RWPE2 (cell line): ENCODE measurements at places on chromosomes 2 and 18.

DNA sequence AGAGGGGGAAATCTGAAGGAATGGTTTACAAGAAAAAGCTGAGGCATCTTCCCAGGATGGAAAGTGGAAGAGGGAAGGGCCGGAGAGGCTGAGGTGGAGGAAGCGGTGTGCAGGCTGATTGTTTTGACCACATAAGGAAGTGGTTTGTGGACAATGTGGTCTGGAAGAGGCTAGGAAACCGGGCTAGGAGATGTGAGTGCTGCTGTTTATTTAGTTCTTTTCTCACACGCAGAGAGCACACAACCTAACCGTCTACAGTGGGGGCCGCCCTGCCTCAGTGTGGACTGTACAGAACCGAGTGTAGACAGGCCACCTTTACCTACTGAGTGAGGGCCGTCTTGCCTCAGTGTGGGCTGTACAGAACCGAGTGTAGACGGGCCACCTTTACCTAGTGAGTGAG lies 251.7 kb upstream of the PXDN start:
- DNase-seq: no peak

GRCh38 chr18:6414723-6415417 lies at the start of gene L3MBTL4:
Gene L3MBTL4 (minus strand): TSS chr18:6414911. CDS start chr18:6311625, 103,286 bp downstream.
- no peak for DNase-seq

- no peak for DNase-seq
These were observed 58.1 kb upstream of the RALBP1 start for GRCh38 chr18:9417073-9417851.

DNA sequence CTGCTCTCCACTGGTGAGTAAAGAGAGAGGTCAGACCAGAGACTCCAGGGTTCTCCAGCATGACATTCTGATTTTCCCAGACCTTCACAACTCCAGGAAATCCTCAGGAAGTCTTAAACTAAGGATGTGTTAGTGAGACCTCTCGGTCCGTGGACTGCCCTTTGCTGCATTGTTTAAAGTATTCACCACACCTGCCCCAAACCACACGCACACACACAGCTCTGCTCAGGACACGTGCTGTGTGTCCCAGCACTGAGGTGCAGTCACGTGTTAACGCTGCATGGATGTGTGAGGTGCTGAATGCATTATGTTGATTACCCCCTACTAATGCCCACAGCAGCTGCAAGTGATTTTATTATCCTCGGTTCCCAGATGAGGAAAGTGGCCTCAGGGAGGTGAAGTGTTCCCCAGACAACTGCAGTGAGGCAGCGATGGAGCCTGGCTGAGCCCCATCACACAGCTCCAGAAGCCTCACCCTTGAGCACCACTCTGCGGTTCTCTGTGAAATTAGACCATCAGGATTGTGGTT lies 68.4 kb downstream of the TRAPPC12 start:
- DNase-seq: no peak

DNA sequence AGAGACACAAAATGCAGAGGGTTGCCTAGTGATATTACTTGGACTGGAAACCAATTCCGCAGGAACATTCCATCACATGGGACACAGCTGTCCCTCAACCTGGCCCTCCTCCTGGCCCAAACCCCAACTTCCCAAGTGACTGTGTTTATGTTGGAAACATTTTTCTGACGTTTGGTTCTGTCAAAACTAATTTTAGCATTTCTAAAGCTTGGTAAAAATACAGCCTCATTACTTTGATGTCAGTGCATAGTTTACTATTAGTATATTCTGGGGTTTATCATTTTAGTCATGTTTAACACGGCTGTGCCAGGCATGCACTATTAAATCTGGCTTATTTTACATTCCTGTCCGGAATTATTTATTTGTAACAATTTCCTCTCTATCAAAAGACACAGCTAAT lies 69.9 kb downstream of the GLI2 start:
- DNase-seq: no peak

- no peak for DNase-seq
These were observed 164.2 kb downstream of the VWC2L start for GRCh38 chr2:214575030-214575429.

GRCh38 chr2:46559261-46559660 lies 79.9 kb downstream of the TMEM247 start:
- no peak for DNase-seq

DNA sequence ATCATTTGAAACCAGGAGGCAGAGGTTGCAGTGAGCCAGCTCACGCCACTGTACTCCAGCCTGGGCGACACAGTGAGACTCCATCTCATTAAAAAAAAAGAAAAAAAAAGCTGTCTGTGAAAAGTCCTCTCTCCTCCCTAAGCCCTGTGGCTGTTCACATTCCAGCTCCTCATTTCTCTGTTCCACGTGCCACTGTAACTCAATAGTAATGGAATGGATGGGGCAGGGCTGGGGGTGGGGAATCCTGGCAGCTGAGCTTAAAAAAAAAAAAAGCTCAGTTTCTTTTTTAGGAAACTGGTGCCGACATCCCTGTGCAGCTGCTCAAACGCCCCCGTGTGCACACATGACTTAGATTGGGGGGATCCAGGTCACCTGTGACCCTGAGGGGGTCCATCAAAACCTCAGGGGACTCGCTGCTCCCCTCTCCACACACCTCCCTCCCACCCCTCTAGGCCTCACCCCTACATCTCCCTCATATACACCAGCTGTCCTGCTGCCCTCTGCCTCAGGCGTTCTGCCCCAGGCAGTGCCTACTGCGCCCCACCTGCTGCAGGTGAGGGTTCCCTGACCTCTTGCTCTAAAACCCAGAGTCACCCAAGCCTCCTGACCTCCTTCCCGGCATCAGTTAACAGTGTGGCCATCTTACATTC lies 255.4 kb downstream of the AGAP1 start:
- DNase-seq: no peak

- no peak for DNase-seq
These were observed 78.5 kb upstream of the GLS start for GRCh38 chr2:190802129-190802528.

- DNase-seq: no peak
These were observed 8.4 kb downstream of the SP5 start for GRCh38 chr2:170723446-170723958.

DNA sequence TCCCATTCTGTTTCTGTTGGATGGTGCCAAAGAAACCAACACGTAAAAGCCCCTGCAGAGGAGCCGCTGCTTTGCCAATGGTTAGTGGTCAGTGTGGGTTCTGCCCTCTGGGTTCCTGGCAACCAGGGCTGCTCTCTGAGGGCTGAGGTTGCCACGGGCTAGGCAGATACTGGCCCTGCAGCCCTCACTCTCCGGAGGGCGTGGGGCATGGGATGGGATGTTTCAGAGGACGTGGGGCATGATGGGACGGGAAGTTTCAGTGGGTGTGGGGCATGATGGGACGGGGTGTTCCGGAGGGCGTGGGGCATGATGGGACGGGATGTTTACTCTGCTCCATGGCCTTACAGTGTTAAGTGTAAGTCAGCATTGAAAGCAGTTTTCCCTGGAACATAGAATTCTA lies 34.2 kb downstream of the ADI1 start:
- no peak for DNase-seq

DNA sequence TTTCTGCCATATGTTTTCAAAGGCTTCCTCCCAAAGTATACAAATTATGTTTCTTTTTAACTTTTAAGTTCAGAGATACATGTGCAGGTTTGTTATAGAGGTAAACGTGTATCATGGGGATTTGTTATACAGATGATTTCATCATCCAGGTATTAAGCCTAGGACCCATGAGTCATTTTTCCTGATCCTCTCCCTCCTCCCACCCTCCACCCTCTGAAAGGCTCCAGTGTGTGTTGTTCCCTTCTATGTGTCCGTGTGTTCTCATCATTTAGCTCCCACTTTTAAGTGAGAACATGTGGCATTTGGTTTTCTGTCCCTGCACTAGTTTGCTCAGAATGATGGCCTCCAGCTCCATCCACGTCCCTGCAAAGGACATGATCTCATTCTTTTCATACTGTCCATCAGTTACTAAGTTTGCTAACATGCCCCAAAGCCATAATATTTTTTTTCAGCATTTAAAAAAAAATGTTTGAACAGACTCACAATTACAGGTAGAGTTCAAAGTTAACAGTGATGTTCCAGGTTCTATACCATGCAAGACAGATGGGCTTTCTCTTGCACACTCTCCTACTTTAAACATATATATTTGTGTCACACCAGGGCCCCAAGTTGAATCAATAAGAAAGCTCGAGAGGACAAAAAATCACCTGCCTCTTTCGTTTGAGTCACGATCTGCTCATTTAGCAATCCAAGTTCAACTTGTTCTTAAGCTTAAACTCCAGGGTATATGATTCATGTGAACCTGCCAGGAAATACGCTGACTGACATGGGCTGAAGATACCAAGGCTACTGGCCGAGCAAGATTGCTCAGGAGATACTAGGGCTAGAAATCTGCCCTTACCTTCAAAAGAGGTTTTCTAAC lies 77.6 kb downstream of the AP1S3 start:
- peak; percentile 69 for DNase-seq

DNA sequence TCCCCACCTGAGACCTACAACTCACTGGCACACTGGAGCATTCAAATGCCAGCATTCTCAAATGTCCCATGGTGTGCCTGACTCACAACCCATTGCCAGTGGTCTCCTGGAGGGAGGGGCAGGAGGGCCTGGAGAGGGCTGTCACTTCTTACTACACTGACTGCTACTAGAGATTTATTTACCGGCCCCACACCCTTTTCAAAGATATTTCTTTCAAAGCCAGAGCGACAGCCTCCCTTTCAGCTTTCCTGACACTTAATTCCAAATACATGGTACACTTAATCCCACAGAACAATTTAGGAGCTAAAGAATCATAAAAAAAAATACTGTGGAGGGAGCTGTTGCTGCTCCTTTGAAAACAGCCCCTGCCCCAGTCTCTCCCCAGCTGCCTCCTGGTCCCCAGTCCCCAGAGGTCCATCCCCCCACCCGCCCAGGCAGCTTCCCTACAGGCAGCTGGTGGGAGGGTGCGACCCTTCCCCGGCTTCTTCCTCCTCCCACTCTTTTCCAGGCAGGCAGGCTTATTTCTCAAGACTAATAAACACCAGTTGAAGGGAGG lies 129.1 kb upstream of the SMAD2 start:
- peak; percentile 23 for DNase-seq

DNA sequence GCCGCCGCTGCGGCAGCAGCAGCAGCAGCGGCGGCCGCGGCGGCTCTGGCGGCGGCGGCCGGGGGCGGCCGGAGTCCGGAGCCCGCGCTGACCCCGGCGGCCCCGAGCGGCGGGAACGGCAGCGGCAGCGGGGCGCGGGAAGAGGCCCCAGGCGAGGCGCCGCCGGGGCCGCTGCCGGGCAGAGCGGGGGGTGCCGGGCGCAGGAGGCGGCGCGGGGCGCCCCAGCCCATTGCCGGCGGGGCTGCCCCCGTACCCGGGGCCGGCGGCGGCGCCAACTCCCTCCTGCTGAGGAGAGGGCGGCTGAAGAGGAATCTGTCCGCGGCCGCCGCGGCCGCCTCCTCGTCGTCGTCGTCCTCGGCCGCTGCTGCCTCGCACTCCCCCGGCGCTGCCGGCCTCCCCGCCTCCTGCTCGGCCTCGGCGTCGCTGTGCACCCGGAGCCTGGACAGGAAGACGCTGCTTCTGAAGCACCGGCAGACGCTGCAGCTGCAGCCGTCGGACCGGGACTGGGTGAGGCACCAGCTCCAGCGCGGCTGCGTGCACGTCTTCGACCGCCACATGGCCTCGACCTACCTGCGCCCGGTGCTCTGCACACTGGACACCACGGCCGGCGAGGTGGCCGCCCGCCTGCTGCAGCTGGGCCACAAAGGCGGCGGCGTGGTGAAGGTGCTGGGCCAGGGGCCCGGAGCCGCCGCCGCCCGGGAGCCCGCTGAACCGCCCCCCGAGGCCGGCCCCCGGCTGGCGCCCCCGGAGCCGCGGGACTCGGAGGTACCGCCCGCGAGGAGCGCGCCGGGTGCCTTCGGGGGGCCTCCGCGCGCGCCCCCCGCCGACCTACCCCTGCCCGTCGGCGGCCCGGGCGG lies 646 bp downstream of the PHLPP1 start:
- DNase-seq: peak; percentile 58

- DNase-seq: no peak
These were observed 39.8 kb upstream of the SMIM21 start for GRCh38 chr18:75467281-75467795.

GRCh38 chr2:176614930-176615329 lies 345.7 kb downstream of the MTX2 start:
- no peak for DNase-seq

- no peak for DNase-seq
These were observed 67.3 kb downstream of the APOB start for GRCh38 chr2:20976527-20976926.

- no peak for DNase-seq
These were observed 12.0 kb downstream of the CCDC150 start for GRCh38 chr2:196651387-196652094.

GRCh38 chr2:65991381-65992197 lies 443.3 kb upstream of the MEIS1 start:
- DNase-seq: no peak

GRCh38 chr2:196233805-196234475 lies 62.6 kb upstream of the STK17B start:
- no peak for DNase-seq

- no peak for DNase-seq
These were observed 17.8 kb downstream of the MYO1B start for GRCh38 chr2:191263050-191263449.

DNA sequence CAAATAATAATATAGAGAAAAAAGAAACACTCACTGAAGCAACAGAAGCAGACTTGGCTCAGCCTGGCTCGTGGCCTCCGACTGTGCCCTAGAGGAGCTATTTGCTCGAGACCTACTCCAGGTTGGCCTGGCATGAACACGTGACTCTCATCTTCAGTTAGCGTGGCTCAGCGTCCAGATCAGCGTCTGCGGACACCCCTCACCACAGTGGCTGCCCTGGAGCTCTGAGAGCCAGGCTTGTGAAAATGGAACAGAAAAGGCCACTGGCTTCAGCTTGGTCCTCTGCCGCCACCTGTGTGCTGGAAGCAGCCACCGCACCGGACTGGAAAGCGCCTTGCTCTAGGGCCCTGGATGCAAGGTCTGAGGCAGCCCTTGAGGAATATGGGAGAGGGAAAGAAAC lies 1184.0 kb upstream of the GYPC start:
- no peak for DNase-seq

- DNase-seq: no peak
These were observed 189.9 kb downstream of the SLC4A10 start for GRCh38 chr2:161814008-161814660.

DNA sequence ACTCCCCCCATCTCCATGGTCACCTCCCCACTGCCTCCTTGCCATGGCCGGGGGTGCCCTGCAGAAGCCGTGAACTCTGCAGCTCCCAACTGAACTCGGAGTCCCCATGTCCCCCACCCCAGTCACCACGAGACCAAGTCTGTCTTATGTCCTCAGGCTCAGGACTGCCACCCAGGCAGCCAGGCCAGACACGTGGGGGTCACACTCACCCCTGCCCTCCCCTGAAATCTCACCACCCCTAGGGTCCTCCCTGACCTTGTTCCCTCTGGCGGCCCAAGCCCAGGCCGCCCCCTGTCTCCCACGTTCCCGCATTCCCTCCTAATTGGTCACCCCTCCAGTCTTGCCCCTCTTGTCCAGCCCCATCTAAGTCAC lies 11.0 kb downstream of the AQP12A start:
- no peak for DNase-seq

DNA sequence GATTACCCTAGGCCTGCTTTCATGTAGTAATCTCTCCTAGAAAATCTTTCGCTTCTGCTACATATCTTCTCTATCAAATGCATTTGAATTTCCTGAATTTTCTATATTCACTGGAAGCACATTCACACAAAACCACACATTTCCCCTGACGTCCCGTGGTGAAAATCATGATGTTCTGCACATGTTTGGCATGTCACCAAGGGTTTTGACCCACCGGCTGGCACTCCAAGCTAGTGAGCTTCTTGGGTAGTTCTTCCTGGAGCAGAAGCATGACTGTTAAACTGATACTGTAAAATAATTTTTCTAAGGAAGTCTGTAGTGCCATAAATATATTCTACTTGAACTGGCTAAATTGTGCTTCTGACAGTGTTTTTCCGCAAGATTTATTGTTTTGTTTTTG lies 510.1 kb upstream of the SLC8A1 start:
- no peak for DNase-seq

GRCh38 chr18:72376256-72376655 lies 167.9 kb downstream of the CBLN2 start:
- no peak for DNase-seq
